ENCODE measurements at places on chromosomes 11 and 22.

GRCh38 chr11:78292109-78292803 is 103.5 kb downstream of the USP35 start:
- no peak for DNase-seq

GRCh38 chr11:61795459-61795858 is 2.7 kb downstream of the FEN1 start:
- DNase-seq: no peak

- DNase-seq: no peak
Observed at GRCh38 chr22:19773470-19774040, 13.0 kb downstream of the TBX1 start.

GRCh38 chr22:19068784-19069271 is 53.4 kb downstream of the DGCR2 start:
- DNase-seq: no peak

GRCh38 chr11:45921561-45922424 is 663 bp upstream of the LARGE2 start:
- DNase-seq: no peak

DNA sequence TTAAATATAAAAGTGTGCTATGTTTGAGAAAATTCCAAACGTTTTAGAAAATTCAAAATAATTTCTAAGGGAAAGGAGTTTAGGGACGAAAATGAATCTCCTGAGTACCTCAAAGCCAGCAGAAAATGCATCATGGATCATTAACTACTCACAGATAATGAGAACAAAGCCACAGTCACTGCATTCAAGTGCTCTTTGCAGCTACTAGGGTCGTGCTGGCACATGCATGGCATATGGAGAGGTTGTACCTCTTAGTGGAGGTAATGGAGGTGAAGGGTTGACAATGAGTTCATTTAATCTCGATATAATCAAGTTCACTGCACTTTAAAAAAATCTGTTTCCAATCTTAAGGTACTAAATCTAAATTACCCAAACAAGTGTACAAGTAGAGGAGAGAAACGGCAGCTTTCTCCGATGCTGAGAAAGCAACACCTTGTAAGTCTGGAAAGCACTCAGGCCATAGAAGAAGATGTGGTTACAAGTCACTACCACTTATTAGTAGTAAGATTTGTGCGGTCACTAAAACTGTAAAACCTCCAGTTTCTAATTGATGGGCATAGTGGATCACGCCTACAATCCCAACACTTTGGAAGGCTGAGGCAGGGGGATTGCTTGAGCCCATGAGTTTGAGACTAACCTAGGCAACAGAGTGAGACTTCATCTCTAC is 261.1 kb upstream of the ANO3 start:
- DNase-seq: no peak

GRCh38 chr22:17984114-17984513 is 40.2 kb downstream of the MICAL3 start:
- DNase-seq: no peak

DNA sequence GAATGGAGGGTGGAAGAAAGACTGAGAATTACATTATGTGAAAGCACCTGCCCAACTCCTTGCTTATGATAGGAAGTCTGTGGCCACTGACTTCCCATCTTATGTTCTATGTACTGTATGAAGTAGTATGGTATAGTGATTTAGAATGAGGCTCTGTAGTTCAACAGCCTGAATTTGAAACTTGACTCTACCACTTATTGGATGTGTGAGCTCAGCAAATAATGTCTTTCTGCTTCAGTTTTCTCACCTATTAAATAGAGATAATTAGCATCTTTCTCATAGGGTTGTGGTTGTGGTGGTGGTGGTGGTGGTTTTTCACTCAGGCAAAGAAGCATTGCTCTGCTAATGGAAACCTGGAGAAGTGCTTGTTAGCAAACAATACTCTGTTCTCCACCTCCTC is 121.6 kb downstream of the PAX6 start:
- no peak for DNase-seq

GRCh38 chr22:20955548-20955947 is 11.5 kb upstream of the AIFM3 start:
- DNase-seq: no peak

GRCh38 chr11:1034001-1034400 is 2.5 kb downstream of the MUC6 start:
- DNase-seq: no peak

DNA sequence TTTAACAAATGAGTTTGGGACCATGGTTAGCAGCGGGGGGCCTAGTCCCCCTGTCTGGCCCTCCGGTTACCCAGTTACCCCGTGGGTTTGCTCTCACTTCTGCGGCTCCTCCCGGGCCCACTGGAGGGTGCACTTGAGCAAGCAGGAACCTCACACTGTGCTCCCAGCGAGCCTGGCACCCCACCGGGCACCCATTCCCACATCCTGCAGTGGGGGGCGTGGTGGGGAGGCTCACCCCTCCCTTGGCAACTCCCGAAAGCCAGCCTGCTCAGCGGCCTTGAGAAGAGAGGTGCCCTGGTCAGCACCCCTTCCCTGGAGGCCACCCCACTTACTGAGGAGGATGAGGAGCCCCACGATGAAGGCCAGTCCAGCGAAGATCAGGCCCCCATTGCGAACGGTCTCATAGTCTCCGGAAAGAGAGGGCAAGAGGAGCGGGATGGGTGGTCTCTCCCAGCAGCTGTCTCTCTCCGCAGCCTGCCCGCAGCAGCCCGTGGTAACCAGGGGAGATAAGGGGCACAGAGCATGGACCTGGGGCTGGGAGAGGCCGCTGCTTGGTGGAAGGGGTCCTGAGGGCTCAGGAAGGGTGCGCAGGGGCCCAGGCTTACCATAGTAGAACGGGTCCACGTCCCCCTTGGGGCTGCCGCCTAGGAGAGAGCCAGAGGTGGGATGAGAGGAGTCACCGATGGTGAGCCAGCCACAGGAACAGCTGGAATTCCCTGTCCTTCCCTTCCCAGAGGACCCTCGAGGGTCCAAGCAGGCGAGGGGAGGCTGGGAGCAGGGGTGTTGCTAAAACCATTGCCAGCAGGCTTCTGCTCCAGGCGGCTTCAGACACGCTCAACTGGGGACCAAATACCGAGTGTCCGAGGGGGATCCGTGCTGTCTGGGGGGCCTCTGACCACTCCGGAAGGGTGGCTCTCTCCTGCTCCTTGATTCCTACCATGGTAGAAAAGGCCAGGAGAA is 2.2 kb downstream of the FXYD2 start:
- DNase-seq: no peak

GRCh38 chr11:96798445-96798844 is 408.6 kb downstream of the JRKL start:
- no peak for DNase-seq

DNA sequence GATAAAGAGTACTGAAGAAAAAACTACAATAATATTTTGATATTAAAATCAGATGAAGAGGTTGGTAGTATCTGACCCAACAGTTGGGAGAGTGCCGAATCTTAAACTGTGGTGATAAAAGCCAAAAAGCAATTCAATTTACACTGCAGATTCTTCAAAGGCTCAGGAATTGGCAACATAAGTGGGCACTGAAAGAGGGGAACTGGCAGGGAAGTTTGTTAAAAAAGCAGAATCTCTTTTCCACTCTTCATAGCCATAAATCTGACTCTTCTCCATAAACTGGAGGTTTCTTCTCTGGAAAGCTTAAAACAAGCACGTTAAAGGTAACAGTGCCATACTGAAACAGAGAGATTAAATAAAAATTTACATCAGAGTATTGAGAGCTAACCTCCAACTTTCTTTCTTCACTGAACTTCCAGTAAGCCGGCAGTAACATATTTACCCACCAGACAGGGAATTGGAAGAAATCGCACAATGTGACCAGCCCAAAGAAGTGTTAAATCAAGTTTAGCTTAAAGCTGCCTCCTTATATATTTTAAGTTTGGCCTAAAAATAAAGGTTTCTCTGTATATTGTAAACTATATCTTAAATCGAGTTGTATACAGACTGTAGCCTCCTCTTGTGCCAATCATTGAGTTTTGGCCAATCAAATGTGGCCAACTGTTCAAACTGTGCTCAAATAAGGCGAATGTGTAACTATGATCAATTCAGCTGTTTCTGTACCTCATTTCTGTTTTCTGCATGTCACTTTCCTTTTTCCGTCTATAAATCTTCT is 358.3 kb downstream of the NXPE2 start:
- no peak for DNase-seq

DNA sequence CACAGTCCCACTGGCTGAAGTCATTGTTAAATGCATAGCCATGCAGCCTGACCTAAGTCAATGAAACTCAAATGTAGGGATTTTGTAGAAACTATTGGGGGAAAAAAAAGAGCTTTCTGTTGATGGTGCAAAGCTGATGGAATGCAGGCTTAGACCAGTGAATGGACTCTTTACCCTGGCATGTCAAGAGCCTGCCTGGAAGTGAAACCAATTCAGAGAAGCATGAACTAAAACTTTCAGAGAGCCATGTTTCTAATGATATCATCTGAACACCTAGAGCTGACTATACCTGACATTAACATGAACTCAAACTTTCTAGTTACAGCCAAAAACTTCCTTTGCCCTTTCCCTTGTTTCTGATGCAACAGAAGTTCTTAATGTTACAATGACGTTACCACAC is 89.0 kb downstream of the APIP start:
- no peak for DNase-seq

GRCh38 chr11:129374081-129374992 is 1.3 kb upstream of the BARX2 start:
- no peak for DNase-seq

DNA sequence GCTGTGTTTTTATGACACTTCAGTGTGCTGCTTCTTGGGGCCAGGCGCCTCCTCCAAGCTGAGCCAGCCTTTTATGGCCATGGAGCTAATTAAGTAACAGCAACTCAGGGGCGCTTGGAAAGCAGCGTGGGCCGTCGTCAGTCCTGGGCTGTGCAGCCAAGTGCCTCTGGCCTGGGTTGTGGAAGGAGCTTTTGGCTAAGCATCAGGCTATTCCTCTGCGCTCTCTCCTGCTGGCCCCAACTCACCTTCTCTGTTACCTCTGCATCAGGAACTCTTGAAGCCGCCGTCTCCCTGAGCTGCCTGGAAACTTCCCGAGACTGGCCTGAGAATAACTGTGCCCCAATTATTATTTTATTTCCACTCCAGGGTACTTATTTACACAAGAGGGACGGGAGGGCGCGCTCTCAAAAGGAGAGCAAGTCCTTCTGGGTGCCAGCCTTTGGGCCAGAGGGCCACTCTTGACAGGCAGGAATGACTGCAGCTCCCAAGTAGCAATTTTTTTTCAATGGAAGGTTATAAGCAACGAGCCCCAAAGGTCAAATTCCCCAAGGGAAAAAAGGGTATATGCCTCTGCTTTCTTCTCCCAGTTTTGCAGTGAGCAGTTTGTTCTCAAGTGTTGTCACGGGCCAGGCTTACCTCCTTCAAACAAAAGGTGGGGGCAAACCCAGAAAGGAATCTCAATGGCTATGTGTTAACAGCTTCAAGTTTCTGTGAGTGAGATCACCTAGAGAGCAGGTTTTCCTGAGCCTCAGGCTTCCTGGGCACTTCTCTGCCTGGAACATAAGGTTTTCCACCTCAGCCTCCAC is 38.5 kb upstream of the NAV2 start:
- no peak for DNase-seq

GRCh38 chr11:16177688-16178087 is 178.7 kb downstream of the SOX6 start:
- no peak for DNase-seq

DNA sequence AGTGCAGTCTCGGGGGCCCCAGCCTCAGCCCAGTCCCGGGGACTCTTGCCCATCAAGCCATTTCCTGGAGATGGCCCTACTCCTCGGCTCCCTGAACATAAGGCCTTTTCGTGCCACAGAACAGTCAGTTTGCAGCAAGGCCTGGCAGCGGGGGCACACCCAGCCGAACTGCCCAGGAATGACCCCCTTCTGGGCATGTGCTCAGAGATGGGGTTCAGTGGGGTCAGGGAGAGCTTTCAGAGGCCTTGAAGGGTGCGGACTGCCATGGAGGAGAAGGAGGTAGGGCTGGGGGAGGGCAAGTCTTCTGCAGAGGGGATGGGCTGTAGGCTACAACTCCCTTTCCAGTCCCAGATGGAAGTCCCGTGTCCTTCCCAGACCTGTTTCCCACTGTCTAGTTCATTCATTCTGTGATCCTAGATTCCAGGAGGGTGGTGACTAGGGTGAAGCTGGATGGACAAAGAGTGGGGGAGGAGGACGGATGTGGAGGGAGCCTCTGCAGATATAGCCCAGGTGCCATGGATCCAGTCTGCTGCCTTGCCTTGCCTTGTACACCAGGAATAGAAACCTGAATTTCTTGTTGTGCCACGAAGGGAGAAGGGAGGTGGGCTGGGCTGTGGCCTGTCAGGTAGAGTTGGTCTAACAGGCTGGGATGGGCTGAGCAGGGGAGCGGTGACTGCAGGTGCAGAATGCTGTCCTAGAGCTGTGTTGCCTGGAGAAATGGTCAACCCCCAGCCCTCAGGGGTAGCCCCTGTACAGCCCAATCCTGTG is 14.2 kb upstream of the OMP start:
- DNase-seq: no peak

DNA sequence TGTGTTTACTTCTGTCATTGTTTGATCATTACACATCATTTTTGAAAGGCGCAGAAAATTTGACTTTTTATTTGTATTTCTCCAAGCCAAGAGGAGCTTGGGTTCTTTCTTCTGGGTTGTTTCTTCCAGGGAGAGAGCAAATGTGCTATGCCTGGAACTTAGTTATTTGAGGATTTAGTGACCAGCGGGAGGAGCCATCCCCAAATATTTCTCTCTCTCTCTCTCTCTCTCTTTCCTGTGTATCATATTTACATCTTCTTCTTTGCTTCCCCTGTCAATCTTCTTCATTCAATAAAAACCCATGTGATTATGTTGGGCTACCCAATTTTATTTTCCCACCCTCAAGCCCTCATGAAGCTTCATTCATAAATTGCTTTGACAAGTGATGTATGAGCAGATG is 534.5 kb downstream of the LRRC4C start:
- DNase-seq: no peak

DNA sequence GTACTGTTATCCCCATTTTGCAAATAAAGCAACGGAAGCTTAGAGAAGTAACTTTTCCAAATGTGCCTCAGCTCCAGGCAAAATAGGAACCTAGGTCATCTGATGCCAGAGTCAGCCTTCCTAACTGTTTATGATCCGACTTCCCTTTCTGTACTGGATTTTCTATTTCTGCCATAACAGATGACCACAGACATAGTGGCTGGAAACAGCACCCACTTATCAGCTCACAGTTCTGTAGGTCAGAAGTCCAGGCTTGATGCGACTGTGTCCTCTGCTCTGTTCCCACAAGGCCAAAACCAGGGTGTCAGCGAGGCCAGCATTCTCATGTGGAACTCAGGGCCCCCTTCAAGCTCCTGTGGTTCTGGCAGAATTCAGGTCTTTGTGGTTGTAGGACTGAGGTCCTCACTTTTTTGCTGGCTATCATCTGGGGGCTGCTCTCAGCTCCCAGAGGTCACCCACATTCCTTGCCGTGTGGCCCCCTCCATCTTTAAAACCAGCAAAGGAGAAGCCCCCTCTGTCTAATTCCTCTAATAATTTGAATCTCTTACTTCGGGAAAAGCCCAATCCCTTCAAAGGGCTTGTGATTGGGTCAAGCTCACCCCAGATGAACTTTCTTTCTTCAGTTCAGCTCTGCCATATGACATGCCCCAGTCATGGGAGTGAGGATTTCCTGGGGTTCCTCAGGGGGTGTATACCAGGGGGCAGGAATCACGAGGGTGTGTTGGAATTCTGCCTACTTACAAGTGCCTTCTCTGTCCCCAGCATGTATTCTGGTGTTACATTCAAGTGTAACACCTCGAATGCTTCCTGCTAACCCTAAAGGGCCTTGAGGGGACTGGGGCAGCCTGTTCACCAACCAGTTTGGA is 15.3 kb downstream of the KCNJ5 start:
- no peak for DNase-seq

GRCh38 chr11:101881586-101881985 is 33.2 kb upstream of the CEP126 start:
- DNase-seq: no peak

Data from fibroblast of skin of left quadriceps (primary cell).